CD4-positive, alpha-beta T cell treated with Interleukin-6 at 100 ng/mL for 8 hours (primary cell): ENCODE measurements at places on chromosomes 2 and 18.
A peak's percentile ranks its signal among the peaks of the same experiment; 100 is the strongest.

DNA sequence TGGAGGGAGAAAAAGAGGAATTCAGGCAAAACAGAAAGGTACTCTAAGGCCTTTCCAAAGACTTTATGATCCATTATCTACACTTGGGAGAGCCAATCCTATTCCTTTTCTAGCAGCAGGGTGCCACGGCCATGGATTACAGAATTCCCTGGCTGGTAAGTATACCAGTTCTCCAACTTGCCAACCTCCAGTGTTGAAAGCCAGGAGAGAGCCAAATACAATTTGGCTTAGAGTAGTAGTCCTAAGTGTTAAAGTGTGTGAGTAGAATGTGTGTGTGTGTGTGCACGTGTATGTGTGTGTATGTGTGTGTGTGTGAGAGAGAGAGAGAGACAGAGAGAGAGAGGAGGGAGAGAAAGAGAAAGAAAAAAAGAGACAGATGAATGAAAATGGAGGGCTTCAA is 43.3 kb downstream of the WDPCP start:
- DNase-seq = no peak

DNA sequence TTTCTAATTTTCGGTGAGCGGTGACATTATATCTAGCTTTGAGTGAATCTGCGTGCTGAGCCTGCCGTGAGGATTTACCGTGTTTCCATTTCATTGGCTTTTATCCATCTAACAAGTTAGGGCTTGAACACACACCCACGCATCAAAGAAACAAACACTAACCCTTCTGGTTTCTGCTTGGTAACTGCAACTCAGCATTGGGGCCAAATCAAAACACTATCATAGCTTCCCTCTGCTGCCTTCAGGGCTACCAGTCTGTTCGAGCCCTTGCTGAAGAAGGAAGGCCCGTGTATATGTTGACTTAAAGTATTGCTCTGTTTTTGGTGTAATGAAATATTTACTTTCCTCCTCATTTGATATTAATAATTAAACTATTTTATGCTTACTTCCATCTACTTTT is 227.2 kb downstream of the PHLPP1 start:
- DNase-seq = no peak

DNA sequence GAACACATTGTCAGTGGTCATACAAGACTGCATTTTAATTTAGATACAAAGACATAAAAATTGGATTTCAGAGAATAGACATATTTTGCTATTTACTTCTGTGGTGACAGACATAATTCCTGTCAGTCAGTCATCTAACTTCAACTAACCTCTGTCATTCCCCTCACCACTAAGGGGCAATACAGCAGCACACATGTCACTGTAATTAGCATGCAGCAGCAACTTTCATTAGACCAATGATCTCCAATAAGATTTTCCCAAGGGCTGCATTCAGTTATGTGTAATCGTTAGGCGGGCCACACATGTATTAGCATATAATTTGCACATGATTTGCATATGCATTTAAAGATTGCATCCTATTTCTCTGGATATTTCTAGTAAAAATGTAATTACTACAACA is 624.5 kb downstream of the NR4A2 start:
- no peak for DNase-seq

GRCh38 chr2:117851969-117852368 is 37.5 kb downstream of the DDX18 start:
- no peak for DNase-seq

GRCh38 chr2:39834426-39834825 is 55.4 kb upstream of the THUMPD2 start:
- no peak for DNase-seq

DNA sequence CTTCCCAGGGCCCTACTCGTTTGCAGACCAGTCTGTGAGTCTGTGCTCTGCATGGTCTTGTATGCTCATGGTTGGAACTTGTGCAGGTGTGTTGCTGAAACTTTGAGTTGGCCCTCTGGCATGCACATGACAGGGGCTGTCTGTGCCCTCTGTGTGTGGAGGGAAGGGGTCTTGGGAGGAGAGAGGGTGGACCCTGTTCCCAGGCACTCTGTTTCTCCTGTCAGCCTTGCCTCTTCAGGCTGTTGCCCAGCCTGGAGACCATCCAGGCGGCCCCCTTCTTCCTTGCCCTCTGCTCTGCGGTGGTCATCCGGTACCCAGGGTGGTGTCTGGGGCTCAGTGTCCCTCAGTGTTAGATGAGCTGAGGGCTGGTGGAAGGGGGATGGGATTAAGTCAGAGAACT is 39.5 kb downstream of the TET3 start:
- DNase-seq = no peak

GRCh38 chr2:135650721-135651120 is 90.9 kb upstream of the UBXN4 start:
- no peak for DNase-seq

GRCh38 chr2:145775591-145775990 is 1255.7 kb upstream of the ZEB2 start:
- no peak for DNase-seq

DNA sequence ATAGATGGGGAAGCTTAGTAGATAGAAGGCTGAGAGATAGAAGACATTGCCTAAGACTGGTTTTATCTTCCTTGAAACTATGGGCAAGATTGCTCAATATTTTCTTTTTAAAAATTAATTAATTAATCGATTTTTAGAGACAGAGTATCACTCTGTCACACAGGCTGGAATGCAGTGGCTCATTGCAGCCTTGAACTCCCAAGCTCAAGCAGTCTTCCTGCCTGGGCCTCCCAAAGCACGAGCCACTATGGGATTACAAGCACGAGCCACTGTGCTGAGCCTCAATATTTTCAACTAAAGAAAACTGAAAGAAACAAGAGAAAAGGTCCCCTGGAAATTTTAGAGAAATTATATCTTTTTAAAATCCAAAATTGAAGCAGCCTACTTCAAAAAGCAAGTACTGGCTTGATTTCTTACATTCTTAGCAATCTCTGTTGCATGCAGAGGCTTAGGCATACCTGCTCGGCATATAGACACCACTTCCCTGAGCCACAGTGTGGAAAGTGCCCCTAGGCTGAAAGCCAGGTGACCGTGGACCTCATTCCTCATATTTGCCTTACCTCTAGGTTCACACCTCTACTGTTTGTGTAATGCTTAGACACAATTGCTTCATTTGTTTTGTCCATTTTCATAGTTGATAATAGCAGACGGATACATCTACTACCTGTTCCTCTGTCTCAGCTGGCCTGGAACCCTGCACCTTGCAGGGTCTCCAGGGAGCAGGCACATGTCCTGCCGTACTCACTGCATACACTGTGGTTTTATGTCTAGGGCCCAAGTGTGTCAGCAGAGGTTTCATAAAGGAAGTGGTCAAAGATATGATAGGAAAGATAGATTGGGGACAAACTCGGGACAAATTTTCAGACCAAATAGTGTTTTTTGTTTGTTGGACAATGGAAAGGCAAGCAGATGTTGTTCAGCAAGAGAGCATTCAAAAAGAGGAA is 166.5 kb upstream of the ALPP start:
- DNase-seq = no peak

- DNase-seq = peak; percentile 25
Measured at GRCh38 chr2:50492477-50492851, 539.5 kb downstream of the NRXN1 start.

DNA sequence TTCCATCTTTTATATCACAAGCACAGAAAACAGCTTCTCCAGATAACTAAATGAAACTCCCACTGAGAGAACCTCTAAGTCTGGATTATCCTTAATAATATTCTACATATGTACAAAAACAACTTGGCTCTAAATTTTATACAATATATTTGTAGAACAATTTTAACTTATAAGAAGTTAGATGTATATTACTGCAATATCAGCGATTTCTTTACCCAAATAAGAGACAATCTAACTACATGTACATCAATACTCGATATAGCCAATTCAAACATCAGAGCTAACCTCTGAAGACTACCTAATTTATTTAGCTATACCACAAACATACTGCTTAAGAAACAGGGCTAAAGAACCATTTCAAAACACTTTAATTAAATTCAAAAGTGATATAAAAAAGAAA is 148.6 kb downstream of the ROCK1 start:
- no peak for DNase-seq

DNA sequence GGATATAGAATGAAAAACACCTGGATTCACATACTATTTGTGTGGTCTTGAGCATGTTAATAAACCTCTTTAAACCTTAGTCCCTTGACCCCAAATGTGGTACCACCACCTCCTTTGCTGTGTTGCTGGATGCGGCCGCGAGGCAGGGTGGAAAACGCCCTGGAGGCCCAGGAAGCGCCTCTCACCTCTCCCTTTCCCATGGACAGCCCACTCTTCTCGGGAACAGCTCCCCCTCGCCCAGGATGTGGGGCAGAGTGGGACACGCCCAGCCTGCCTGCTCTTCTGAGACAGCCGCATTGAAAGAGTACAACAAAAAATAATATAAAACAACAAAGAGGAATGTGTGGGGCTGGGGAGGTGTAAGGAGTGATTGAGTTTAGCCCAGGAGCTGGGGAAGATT is 549.0 kb upstream of the ID2 start:
- DNase-seq = no peak

DNA sequence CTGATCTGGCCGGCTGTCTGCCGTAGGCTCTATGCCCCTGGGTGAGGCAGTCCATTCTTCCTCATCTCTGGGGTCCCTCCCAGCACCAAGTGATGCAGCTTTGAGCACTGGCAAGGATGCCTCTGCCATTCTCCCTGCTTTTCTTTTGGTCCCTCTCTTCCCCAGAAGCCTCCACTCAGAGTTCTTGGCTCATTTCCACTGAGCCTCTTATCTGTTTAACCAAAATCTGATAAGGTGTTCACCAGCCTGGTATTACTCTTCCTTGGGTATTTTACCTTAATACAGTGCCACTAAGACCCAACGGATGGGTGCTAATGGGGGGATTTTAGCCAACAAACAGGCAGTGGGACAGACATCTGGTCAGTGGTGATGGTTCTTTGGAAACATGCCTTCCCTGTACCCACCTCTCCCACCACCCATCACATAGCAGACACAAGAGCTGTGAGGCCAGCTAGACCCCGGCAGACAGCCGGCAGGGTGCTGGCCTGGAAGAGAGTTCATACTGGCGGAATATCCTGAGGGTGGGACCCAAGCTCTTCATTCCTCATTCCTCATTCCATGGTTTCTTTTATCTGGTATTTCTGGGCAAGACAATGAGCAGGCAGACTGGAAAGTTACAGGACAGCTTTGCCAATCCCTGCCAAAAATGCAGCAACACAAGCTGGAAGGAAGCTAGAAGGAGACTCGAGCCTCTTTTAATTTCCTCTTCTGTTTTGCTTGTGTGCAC is 34.6 kb downstream of the ZBTB7C start:
- DNase-seq = no peak

DNA sequence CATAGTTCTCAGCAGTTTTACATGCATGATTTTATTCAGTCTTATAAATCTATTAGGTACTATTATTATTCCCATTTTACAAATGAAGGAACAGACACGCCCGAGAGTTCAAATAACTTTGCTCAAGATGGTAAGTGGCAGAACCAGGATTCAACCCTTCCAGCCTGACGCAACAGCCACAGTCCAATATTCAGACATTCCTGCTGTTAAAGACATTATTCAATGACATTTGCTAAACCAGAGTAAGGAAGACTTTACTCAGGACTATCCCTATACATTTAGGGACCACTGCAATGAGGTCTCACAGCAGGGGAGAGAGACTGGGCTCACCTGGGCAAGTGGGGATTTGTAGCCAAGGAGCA is 29.4 kb upstream of the IGFBP2 start:
- DNase-seq = no peak

- DNase-seq = peak; percentile 55
Measured at GRCh38 chr2:42493468-42494354, at the start of gene KCNG3. Gene KCNG3 (minus strand): TSS chr2:42493982. CDS start chr2:42493501, 481 bp downstream.

DNA sequence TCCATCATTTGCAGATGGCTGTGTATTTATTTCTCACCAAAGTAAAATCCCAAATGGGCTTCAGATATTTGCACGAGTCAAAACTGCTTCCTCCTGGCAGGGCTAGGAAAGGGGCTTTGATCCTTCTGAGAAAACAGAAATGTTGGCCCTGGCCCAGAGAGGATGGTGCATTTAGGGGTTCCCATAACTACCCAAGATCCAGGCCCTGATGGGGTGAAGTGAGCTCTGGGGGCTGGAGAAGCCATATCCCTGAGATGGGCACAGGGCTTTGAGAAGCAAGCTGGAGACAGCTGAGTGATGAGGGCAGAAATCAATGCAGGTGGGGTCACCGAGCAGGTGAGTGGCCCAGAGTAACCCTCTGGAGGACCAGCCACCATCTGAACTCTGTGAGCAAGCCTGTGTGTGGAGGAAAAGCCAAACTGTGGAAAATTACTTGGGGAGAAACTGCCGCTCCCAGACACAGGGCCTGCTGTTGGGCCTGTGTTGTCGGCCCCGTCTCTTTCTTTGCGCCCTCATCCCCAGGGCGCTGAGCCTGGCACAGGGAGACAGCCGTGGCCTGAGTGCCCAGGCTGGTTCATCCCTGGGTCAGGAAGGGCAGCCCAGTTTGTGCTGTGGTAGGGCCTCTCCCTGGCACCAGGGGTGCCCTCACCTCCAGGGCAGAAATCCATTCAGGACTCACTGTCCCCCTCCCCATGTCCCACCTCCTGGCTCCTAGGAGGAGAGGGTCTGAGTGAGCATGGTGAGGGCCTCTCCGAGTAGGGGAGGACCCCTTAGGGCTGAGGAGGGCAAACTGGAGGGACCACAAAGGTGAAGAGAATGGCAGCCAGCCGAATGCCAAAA is 167.8 kb upstream of the HAAO start:
- DNase-seq = no peak

- DNase-seq = no peak
Measured at GRCh38 chr2:47675196-47675825, 107.6 kb upstream of the MSH6 start.

- no peak for DNase-seq
Measured at GRCh38 chr2:198134293-198134955, 330.0 kb downstream of the PLCL1 start.

DNA sequence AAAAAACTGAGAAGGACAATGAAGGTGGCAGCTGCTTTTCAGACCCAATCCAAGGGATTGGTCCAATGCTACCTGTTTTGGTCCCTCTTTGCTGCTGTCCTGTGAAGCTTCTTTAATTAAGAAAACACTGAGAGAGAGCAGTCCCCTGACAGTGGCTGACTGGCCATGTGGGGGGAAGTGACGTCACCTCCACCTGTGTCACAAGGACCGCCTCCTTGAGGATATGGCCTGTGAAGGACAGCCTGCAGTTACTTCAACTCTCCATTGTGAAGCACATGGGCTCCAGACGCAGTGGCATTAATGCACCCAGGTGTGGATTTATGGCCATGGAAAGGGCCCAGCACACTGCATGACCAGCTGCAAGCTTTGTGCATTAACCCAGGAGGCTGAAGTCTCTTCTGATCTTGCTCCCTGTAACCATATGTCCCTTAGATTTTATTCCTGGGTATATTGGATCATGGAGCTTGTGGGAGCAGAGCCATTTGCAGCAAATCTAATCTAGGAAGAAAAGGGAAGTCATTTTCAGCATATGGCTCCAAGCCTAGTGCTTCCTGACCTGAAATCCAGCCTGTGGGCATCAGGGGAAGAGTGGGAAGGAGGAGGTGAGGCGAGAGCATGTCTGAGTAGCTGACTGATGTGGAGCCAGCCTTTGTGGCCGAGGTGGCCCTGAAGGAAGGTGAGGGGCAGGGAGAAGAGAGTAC is 32.2 kb downstream of the KIF5C start:
- DNase-seq = no peak
